ENCODE measurements at places on chromosomes 2 and 18. TPM values are rescaled to one million over a fixed set of nuclear protein-coding genes. Genes with fewer than 3 reads are reported as not detected.

DNA sequence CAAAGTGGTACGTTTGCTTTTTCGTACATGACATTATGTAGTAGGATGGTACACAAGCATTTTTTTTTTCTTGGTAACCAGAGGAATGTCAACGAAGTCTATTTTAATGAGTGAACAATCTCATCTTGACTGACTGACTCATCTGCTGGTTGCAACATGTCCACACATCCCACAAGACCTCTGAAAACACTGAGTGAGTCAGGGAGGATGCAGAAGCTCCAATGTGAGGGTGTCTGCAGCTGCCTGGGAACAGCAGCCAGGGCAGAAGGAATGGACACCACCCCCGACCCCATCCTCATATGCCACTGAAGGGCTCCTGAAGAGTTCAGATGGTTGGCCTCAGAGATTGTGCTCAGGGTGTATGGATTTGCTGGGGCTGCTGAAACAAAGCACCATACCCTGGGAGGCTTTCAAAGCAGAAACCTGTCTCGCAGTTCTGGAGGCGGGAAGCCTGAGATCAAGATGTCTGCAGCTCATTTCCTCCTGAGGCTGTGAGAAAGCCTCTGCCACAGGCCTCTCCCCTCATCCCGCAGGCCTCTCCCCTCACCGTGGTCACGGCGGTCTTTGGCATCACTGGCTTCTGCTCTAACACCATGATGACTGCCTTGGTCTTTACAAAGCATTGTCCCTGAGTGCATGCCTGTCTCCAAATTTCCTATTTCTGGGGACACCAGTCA is 124.6 kb downstream of the LRATD1 start:
- DNase-seq: no peak

DNA sequence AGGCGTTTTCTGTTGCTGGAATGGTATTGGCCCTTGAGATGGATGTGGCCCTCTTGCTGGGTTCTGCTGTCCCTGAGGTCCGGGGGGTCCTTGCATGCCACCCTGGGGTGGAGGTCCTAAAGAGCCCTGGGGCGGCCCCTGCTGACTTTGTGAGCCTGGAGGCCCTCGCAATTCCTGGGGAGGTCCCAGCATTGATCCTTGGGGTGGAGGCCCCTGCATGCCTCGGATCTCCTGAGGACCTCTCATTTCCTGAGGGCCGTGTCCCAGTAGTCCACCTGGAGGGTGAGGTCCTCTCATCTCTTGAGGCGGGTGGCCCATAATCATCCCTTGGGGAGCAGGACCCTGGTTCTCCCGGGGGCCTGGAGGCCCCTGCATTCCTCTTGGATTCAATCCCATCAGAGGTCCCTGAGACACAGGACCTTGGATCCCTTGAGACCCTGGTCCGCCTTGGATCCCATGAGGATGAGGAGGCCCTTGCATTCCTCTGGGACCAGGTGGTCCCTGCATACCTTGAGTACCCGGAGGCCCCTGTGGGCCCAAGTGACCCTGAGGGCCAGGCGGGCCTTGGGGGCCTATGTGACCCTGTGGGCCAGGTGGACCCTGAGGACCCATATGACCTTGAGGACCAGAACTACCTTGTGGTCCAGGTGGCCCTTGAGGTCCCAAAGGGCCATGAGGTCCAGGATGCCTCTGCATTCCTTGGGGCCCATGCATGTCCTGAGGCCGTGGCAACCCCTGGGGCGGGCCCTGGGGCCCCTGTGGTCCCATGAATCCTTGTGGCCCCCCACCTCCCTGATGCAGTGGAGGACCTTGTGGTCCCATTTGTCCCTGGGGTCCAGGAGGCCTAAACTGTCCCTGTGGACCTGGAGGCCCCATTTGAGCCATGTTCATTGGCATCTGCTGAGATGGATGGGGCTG is 18.3 kb downstream of the SFT2D3 start:
- no peak for DNase-seq

DNA sequence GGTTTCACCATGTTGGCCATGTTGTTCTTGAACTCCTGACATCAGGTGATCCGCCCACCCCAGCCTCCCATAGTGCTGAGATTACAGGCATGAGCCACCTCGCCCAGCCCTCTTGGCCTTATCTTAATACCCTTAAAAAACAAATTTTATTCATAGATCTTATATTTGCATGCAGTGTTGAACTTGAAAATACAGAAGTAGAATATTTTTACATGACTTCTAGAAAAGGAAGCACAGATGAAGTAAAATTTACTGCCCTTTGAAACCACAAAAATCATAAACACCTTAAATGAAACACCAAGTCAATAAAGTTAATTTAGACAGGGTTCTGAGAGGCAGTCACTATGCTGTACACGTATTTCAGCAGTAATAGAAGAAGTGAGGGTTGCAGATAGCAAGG is 145.7 kb downstream of the CERS6 start:
- DNase-seq: no peak

- DNase-seq: no peak
These were observed 166.4 kb upstream of the MGAT5 start for GRCh38 chr2:134087371-134087921.

DNA sequence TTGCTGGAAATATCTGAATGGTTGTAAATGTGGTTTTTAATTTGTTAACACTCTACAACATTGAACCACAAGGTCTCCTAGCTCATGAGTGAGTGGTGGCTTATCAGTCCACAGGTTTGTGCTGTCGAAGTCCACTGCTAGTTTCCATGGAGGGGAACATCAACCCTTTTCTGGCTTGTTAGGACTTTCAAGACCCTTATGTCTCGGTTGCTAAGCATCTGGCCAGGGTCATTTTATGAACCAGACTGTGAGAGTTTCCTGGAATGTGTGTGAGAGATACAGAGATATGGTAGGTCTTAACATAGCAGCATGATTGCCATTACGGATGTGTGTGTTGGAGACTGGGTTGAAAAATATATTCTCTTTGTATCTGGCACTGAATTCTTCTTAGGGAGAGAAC is 36.9 kb downstream of the KCNE4 start:
- no peak for DNase-seq

DNA sequence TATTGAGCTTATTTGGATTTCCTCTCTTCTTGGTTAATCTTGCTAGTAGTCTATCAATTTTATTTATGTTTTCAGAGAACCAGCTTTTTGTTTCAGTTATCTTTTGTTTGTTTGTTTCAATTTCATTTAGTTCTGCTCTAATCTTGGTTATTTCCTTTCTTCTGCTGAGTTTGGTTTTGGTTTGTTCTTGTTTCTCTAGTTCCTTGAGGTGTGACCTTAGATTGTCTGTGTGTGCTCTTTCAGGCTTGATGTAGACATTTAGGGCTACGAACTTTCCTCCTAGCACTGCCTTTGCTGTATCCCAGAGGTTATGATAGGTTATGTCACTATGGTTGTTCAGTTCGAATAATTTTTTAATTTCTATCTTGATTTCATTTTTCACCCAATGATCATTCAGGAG is 141.6 kb downstream of the ZNF236 start:
- no peak for DNase-seq

DNA sequence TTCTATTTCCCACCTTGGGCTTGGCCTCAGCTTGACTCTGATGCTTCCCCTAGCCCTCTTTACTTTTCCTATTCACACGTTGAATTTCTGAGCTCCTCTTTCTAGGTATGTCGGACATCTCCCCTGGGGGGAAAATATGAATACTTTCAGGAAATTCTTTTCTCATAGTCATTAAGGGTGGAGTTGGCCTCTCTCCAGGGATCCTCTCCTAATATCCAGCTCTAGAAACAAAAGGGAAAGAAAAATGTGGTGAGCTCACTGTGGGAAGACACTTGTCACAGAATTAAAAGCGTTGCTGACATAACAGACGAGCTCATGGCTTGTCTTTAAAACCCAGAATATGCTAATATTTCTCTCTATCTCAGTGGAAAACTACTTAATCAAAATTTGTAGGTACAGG is 132.7 kb upstream of the MEX3C start:
- DNase-seq: no peak

DNA sequence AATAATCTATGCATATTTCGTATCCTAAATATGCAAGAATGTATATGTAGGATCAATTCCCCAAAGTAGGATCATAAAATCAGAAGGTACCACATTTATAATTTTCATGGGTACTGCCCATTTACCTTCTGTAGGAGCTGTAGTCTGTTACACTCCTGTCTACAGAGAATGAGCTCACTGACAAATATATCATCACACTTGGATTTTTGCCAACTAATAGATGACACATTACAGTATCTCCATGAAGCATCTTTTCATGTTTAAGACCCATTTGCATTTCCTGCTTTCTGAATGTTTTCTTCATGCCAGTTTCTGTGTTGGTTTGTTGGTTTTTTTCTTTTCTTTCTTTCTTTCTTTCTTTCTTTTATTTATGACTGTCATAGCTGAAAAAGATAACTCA is 70.9 kb upstream of the EML6 start:
- no peak for DNase-seq

GRCh38 chr18:50396005-50396660 is 21.3 kb downstream of the SKA1 start:
- DNase-seq: no peak

GRCh38 chr2:191202209-191202721 is 42.9 kb upstream of the MYO1B start:
- no peak for DNase-seq

DNA sequence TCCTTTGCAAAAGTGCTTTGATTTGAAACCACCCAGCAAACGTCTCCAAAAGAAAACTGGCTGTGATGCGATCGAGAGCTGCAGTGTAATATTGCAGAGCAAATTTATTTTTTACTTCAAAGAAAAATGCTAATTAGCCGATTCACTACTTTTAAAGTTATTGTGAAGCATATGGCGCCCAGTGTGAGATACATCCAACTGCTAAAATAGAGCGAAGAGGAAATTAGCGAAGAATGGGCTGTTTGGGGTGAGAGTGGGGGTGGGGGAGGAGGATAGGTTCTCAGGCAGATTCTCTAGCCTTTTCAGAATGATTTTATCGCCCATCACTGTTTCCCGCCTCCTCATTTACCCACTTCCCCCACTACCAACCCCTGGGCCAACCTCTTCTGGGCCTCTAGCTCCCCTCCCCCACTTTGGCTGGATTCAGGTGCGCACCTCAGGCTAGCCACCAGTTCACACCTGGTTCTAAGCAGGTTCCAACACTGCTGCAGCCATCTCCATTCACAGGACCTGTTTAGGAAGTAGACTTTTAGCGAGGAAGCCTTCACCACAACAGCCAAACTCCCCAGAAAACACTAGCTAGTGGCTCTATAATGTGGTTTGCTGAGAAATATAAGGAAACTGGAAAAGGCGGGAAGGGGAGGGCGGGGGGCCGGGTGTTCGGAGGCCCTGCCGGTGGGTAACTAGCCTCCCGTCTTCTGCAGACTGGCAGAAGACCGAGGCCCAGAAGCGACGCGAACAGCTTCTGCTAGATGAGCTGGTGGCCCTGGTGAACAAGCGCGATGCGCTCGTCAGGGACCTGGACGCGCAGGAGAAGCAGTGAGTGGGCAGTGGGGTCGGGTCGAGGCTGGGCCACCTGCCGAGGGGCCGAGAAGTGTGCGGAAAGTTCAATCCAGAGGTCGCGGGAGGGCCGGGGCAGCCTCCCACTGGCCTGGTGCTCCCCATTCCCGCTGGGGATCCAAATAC is 6.0 kb upstream of the OTX1 start:
- DNase-seq: no peak

GRCh38 chr2:12047761-12048160 is 301.3 kb downstream of the LPIN1 start:
- no peak for DNase-seq

DNA sequence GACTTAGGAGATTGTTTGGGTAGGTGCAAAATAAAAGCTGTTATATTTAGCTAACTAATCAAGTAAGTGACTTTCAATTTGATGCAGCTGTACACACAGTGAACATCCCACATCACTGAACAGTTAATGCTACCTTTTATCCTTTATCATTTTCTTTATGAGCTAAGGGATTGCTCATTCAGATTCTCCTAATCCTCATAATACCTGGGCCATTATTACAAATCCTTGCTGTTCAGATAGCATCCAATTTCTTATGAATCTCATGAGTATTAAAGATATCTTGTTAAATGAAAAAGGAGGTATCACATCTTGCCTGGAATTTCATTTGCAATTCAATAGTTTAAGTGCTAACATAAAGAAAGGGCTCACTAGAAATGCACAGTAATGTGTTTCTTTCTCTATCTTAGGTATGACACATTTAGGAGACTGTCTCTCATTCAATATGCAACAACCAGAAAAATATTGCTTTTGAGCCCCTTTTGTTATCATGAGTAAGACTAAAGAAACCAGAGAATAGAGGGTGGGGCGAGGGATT is 918.5 kb downstream of the CBLN2 start:
- no peak for DNase-seq

DNA sequence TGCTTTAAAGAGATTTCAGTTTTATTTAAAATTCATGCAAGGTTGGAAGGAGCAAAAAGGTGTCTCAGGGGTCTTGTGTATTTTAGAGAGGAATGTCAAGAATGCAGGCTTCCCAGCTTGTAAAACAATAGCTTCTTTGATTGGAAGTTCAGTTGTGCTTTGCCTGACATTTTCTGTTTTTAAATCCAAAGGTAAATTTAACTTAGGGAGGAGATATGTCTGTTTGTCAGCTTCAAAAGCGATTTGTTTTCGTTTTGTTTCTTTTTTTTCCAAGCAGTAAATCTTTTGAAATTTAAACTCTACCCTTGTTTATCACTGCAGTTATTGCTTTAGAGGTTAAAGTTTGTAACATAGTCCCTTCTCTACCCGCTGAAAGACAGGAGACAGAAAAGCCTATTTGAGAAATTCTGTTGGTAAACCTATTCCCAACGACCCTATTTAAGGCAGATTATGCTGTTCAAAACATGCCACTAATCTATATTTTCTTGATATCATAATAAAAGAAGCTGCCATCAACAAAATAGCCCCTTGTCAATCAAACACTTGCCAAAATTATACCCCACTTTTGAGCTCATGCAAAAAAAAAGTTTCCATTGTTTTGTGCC is 639.6 kb downstream of the IRS1 start:
- no peak for DNase-seq

The PARD3B gene
- 30.0 TPM for total RNA-seq

The MERTK gene
- 27.2 TPM for total RNA-seq

The TMEM37 gene
- total RNA-seq: 242 TPM

The GPR75 gene
- 6.7 TPM for total RNA-seq

The KCNG2 gene
- 3.8 TPM for total RNA-seq

The ACOXL gene
- not detected for total RNA-seq

The FOSL2 gene
- total RNA-seq: 46.2 TPM

Data from Peyer's patch (tissue), 4 donors.